ENCODE measurements at places on chromosomes 4 and X.

DNA sequence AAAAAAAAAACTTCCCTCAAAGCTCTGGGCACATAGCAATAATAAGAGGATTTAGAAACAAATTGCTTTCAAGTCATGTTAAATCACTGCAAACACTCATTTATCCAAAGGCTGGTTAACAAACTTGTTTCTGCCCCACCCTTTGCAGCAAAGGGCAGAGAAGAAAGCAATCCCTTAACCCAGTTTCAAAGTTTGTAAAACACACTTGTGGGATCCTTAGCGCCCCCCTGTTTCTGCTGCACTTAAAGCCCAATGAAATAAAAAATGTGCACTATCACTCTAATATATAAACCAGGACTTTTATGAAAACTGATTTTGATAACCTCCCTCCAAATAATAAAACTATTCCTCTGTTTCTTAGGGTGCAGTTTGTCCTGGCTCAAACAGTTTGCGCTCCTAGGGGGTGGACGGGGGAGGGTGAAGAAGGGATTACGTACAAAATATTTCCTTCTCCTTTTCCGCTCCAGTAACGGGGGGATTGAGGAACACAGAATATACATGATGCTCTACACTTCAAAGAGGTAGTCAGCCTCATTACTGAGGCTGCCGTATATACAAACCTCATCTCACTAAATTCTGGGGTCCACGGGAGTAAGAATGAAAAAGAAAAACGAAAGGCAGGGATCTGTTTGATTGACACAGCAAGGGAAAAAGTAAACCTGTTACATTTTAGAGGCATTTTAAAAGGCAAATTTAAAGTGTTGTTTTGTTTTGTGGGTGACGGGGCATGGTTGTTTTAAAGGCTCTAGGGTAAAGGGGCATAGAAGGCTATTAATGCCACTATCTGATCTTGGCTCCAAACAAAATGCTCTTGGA is 3.1 kb upstream of the PCDH10 start:
- DNase-seq, result no peak

DNA sequence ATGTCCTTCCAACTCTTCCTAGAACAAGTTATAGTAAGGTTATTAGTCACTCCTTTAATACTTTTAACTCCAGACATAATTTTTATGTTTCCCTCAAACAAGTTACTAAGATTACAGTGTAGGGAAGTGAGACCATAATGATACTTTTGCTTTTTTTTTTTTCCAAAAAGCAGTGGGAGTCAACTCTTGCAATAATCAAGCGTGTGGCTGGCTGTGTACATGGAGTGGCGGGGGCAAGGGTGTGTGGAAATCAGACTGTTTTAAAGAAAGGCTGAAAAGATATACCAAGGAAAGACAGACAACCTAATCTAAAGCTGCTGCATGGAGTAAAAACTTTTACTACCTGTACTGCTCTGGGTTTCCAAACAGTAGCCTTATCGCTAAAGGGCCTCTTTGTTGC is 4.1 kb downstream of the NOA1 start:
- DNase-seq, result no peak

DNA sequence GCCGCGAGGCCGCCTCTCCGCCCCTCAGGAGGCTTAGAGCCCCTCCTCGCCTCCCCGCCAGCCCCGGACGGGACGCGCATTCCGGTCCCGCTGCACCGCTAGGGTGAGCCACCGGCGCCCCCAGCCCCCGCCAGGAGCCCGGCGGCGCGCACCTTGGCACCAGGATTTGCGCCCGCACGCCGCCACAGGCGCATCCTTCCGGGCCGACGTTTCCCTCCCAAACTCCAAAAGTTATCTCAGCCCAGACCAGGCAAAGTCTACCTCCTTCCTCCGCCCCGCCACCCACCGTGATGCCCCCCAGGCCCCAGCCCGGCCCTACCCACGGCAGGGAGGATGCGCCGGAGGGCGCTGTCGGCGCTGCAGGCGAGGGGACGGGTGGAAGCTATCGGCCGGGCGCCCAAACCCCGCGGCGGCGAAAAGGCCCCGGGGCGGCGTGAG is 538 bp downstream of the SCML2 start:
- DNase-seq, result peak; percentile 24

DNA sequence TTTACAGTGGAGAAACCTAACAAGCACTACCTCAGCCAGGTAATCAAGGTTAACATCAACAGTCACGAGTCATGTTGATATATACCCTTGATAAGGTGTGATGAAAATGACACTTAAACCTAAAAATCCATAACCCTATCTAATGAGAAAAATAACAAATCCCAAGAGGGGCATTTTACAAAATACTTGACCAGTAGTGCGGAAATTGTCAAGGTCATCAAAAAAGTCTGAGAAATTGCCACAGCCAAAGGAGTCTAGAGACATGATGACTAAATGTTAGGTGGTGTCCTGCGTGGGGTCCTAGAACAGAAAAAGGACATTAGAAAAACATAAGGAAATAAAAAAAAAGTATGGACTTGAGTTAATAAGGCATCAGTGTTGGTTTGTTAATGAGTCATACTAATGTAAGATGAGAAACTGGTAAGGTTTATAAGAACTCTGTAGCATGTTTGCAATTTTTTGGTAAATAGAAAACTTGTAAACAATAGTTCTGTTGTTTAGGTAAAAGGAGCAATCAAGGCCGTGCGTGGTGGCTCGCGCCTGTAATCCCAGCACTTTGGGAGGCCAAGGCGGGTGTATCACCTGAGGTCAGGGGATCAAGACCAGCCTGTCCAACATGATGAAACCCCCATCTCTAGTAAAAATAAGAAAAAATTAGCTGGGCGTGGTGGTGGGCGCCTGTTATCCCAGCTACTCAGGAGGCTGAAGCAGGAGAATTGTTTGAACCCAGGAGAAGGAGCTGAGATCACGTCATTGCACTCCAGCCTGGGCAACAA is 2.9 kb downstream of the RPL36A start:
- DNase-seq, result no peak

DNA sequence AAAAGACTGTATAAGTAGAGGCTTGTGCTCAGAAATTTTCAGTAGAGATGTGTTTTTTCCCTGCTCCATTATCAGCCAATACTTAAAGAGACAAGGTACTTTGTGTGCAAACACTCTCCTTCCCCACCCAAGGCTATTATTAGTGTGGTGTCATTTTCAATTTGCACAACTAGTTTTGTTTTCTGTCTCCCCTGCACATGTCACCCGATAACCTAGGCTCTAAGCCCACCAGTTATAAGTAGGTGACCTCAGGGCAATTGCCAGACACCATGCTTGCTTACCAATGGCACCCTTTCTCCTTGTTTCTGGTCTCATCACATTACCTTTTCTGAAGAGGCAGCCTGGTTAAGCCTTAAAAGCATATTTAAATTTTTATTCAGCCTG is 8.0 kb upstream of the GUCY1A1 start:
- DNase-seq, result no peak

- no peak for DNase-seq
Measured at GRCh38 chr4:158130204-158130603, 42.6 kb downstream of the GASK1B start.

GRCh38 chr4:52358366-52358765 is 300.7 kb downstream of the USP46 start:
- no peak for DNase-seq

DNA sequence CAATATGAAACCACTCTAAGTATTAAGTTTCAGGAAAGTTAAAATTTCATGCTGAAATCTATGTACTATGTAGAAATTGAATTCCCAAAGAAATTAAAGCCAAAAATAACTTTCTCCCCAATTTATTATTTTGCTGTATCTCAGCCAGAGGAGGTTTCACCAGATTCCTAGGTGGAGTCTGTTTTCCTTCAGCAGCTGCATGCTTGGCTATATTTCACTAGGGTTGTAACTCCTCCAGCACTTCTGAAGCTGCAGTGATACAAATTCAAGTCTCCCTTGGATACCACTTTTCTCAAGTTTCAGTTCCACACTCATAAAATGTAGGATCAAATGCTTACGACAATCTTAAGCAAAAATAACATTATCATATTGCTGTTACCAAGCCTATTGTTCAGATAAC is 41.2 kb upstream of the ZC4H2 start:
- DNase-seq, result no peak

GRCh38 chr4:113278324-113278934 is 229.0 kb downstream of the ANK2 start:
- peak; percentile 70 for DNase-seq

DNA sequence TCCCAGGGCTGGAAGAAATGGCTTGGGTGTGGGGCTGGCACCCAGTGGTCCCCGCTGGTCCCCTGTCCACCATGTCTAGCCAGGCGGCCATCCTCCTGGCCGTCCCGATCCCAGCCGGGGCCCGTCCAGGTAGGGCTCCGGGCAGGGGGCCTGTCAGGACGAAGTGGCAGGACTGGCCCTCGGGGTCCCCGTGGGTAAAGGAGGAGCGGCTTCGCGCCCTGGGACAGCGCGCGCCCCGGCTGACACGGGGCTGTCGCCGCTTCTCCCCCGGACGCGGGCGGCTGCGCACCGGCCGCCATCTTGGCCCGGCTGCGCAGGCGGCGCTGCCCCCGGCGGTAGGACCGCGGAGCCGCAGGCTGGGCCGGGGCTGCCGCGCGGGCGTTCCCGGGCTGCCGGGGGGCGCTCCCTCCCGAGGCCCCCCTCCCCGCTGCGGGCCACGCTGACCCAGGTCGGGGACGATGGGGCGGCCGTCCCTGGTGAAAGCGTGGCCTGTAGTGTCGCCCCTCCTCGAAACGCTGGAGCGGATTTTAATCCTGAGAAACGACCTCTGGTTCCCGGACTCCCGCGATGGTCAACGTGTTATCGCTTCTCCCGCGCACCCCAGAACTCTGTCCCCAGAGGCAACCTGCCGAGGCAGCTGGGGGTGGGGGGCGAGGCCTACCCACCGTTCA is 60.4 kb upstream of the BCOR start:
- peak; percentile 70 for DNase-seq

- peak; percentile 48 for DNase-seq
Measured at GRCh38 chr4:74418063-74418670, 26.8 kb upstream of the AREG start.

- DNase-seq, result no peak
Measured at GRCh38 chrX:27575565-27575964, 14.6 kb upstream of the DCAF8L2 start.

- DNase-seq, result no peak
Measured at GRCh38 chrX:23826653-23827052, 43.7 kb downstream of the SAT1 start.

- DNase-seq, result no peak
Measured at GRCh38 chrX:118239178-118239870, 106.6 kb upstream of the WDR44 start.

- no peak for DNase-seq
Measured at GRCh38 chr4:111666826-111667360, 478.4 kb upstream of the FAM241A start.

- no peak for DNase-seq
Measured at GRCh38 chr4:41949531-41949930, 14.3 kb downstream of the TMEM33 start.

DNA sequence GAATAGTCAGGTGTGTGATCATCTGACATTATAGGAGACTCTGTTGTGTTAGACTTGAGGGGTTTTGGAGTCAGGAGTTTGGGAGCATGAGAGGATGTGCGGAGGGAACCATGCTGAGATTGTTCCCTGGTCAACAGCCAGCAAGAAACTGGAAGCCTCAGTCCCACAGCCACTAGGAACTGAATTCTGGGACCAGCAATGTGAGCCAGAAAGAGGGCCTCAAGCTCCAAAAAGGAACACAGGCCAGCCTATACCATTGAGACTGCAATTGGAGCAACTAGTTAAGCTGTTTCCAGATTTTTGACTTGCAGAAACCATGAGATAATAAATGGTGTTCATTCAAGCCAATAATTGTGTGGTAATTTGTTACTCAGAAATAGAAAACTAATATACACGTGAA is 8.7 kb upstream of the ADH1B start:
- DNase-seq, result no peak

DNA sequence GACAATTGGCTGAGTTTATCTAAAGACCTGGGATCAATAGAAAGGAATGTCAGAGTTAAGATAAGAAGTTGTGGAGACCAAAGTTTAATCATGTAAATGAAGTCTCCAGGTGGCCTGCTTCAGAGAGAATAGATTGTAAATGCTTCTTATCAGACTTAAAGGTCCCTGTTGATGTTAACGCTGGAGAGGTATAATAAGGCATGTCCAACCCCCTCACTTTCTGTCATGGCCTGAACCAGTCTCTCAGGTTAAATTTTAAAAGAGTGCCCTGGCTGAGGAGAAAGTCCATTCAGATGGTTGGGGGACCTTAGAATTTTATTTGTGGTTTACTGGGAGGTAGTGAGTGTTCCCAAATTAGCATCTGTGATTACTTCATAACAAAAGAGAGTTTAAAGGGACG is 86.7 kb downstream of the AKAP4 start:
- no peak for DNase-seq

DNA sequence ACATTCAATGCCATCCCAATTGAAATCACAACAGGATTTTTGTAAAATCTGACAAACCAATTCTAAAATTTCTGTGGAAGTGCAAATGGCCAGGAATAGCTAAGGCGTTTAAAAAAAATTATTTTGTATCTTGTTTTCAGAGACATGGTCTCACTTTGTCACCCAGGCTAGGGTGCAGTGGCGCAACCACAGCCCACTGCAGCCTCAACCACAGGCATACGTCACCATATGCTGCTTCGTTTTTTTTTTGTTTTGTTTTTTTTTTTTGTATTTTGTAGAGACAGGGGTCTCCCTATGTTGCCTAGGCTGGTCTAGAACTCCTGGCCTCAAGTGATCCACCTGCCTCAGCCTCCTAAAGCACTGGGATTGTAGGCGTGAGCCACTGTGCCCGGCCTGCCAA is 24.5 kb downstream of the ZNF41 start:
- no peak for DNase-seq

DNA sequence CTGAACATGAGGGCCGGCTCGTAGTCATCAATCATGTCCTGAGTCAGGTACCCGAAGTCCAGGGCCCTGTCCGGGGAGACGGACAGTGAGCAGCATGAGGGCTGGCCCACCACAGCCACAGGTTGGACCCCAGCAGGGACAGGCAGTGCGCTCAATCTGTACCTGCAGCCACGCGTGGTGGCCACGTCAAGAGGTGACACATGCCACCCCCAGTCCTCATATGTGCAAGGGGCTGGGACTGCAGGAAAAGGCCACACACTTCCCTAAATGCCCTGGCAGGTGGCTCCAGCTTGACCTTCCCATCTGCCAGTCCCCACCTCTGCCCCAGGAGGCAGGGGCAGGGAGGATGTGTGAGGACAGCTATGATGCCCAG is 73.8 kb upstream of the MXD4 start:
- no peak for DNase-seq

- DNase-seq, result no peak
Measured at GRCh38 chr4:158189422-158189821, 16.6 kb upstream of the GASK1B start.

DNA sequence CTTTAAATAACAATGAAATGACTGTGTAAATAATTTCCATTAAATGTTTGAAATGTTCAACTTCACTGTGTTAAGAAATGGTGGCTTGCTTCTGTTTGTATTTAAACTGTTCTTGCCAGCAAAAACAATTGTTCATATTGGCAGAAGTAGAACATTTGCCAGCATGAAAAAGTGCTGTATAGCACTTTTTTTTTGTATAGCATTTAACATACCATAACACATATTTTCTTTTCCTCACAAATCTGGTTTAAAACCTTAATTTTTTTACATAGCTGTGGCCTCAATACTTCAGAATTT is 94.1 kb downstream of the COX18 start:
- DNase-seq, result no peak

- DNase-seq, result no peak
Measured at GRCh38 chr4:6556263-6556662, 18.7 kb upstream of the MAN2B2 start.

Data from A549 (cell line).